ENCODE measurements at places on chromosomes 12 and 14.
A peak's percentile ranks its signal among the peaks of the same experiment; 100 is the strongest.

DNA sequence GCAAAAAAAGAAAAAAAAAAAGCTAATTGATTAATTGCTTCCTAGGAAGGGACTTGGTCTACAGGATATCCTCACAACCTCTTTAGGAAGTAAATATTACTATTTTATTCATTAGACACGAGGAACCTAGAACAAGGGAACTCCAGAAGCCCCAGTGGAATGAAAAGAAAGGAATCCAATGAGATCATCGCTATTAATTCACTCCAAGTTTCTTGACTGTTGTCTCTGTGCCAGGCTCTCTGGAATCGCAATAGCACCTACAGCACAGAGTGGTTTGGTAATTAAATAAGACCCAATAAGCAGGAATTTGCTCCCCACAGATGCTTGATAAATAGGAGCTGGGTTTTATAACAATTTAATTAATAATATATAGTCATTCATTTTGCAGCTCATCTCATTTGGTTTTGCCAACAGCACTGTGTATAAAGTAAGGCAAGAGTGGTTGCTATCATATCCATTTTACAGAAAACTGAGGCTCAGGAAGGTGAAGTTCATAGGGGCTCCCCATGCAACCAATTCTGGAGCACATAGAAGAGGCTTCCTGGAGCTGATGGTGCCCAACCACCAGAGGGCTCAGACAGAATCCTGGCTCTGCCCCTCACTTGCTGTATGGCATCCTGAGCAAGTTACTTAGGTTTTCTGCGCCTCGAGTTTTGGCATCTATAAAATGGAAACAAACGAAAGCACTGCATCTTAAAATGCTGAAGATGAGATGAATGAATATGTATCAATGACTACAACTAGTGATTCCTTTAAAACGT lies 420.2 kb downstream of the MED13L start:
- DNase-seq = no peak

- no peak for DNase-seq
These were observed 127.4 kb upstream of the EGLN3 start for GRCh38 chr14:34078117-34078743.

DNA sequence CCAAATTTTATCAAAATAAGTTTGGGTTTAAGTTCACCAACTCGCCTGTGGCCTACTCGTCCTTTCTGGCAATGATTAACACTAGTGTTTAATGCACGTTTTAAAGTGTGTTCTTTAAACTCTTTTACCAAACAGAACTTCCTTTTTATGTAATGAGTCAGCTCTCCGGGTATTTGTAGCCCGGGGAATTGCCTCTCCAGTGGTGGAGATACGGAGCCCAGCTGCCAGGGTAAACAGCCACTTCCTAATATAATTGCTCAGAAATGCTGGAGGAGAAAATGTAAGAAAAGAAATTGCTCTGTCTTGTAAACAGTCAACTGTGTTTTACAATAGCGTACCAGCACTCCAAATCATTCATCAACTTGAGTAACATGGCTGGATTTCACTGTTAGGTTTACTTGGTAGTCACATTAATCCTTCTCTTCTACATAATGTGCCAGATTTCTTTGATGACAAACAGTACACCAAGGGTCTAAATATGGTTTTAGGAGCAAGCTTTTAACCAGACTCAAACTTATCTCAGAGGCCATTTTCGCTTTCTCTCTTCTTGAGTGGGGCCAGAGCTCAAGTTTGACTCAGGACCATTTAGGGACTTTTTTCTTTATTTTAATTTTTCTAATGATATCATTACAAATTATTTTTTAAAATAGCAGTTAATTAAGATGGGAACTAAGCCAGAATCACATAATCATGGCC lies 101.2 kb upstream of the SLC38A2 start:
- peak; percentile 21 for DNase-seq

GRCh38 chr14:78782551-78782950 lies 612.4 kb downstream of the NRXN3 start:
- no peak for DNase-seq

GRCh38 chr12:95480230-95480629 lies 6.3 kb downstream of the METAP2 start:
- DNase-seq = no peak

DNA sequence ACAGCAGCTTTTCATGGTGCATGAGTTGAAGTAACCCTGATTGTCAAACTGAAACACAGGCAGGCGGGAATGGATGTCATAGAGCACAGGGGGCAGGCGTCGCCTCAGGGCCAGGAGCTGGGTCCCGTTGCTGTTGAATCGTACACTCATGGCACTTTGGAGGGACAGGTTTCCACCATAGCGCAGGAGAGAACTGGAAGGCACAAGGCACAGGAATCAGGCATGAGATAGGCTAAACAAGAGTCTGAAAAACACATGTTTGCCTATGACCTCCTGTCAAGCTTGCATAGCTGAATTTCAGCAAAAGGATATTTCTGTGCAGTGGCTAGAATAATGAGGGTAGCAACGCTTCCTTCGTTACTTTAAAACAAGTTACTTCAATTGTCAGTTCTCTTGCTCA lies 61.2 kb downstream of the DCAF5 start:
- no peak for DNase-seq

DNA sequence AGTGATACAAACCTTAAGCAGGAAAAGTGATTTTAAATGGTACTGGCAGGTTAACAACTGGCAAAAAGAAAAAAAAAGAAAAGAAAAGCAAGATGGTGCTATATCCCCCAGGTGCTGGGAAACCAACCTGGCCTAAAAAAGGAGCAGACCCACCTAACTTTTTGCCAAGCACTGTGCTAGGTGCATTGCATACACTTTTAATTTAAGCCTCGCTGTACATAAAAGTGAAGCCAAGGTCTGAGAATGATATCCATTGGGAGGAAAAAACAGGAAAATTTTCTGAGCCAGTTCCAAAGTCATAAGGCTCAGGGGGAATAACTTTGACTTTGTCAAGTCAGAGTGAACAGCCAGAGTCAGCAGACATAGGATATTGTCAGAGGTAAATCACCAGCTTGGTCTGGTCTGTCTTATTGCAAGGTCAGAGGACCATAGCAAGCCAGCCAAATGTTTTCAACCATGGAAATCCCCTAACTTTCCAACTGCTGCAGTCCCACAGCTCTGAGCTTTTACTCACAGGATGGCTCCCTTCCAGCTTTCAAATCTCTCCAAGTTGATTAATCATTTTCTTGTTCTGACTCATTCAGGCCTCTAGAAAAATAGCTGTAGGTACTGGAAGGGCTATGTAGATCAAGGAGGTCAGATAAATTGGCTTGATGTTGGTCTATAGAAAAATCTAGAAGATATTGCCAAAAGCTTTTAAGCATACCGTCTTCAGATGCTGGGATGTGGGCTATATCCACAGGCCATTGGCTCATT lies 412.9 kb downstream of the RAD51B start:
- peak; percentile 73 for DNase-seq

DNA sequence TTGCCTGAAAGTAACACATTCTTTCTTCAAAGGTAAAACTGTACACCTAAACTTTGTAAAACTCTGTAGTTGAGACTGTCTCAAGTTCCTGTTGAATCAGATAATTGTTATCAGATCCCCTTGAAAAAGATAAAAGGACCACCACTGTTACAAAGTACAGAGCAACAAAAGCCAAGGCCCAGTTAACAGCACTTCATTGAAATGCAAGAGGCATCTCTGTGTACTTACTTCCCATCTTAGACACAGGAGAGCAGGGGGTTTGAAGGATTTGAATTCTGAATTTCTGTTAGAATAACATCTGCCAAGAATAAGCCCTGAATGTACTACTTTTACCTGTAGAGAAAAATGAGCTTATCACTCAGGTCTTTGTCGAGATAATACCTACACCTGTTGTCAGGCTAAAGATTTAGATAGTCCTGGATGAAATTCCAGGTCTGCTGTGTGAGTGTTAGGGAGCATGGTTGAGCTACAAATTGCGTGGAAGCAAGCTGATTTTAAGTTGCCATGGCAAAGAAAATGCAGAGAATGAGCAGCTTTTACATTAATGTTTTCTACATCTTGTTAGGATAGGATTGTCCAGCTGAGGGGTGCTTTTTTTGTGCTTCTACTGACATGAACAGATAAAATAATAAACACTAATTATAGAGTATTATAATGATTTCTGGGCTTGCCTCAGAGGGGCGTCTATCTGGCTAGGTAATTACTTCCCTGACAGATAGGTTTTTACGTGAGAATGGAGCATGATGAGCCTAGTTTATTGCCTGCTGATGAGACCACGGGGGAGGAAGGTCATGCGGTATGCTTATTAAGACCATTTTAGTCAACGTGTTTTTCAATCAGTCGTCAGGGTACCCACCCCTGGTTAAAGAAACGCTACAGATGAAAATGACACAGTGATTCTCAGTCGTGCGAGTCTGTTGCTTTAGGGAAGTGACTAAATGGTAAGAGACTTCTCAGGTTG lies 309.2 kb downstream of the PAWR start:
- no peak for DNase-seq

- DNase-seq = no peak
These were observed 76.6 kb downstream of the EMP1 start for GRCh38 chr12:13273097-13273496.

GRCh38 chr12:46517579-46517962 lies 145.0 kb upstream of the SLC38A2 start:
- DNase-seq = no peak

DNA sequence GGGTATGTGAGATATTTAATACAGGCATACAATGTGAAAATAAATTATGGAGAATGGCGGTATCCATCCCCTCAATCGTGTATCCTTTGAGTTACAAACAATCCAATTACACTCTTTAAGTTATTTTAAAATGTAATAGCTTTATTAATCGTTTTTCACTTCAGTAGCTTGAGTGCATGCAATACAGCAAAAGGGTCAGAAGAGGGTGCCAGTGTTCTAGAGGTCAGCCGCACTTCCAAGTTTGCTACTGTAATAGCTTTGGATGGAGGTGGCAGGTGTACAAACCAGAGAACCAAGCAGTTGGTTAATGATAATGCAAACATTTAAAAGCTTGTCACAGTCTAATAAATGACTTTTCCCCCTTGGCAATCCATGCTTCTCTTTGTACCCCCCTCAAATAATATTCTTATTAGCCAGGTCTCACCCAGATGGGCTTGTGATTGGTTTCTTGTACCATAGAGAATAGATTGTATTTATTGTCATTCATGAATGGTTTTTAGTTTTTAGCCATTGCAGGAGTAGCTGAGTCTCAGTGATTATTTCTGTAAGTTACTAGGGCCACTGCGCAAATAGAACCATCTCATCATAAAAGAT lies 127.0 kb downstream of the ERC1 start:
- DNase-seq = peak; percentile 84

GRCh38 chr14:42200957-42201356 lies 594.3 kb downstream of the LRFN5 start:
- no peak for DNase-seq

GRCh38 chr14:31265701-31266398 lies 58.3 kb upstream of the HECTD1 start:
- DNase-seq = no peak

- no peak for DNase-seq
These were observed 206.8 kb upstream of the BCL2L14 start for GRCh38 chr12:11863988-11864387.

GRCh38 chr12:93634416-93634815 lies 42.8 kb upstream of the CRADD start:
- DNase-seq = no peak

GRCh38 chr14:103995876-103996275 lies 53.5 kb upstream of the RD3L start:
- no peak for DNase-seq

DNA sequence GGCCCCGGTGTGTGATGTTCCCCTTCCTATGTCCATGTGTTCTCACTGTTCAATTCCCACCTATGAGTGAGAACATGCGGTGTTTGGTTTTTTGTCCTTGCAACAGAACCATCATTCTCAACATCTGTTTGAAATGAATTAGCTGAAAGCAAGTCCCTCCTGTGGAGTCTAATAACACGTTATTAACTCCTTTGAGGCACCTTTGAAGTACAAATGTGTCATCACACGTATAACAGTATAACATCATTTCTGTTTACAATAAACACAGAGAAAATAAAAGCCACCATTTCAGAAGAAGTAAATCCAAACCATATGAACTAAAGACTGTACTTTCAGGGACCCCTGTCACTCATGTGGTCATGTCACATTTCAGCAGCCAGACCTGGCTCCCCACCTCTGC lies 198.5 kb downstream of the STXBP6 start:
- no peak for DNase-seq

DNA sequence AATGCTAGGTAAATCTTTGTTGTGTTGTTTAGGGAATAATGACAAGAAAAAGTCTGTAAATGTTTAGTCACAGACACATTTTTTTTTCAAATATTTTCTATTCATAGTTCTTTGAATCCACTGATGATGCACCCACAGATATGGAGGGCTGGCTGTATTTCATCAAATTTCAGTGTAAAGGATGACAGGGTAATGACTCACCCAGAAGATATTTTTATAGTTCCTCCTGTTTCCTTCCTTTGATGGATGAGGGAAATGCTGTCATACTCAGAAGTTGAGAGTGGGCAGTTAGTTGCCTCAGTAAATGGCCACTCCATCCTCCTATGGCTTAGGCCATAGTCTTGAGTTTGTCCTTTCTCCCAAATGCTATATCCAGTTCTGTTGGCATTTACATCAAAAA lies 76.9 kb upstream of the REP15 start:
- peak; percentile 20 for DNase-seq

GRCh38 chr12:121278169-121279070 lies 18.1 kb downstream of the CAMKK2 start:
- no peak for DNase-seq

DNA sequence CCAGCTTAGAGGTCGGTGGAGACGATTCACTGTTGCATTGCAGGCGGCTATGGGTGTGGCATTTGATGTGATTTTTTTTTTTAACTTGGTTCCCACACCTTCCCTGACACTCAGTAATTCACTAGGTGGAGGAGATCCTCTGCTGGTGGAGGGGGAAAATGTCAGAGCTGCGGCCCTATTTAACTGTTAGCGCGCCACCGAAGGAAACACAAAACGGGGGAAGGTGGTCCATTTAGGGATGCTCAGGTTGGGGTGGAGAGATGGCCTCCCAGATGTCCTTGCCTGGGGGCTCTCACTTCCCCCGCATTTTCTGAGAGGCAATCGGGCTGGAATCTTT lies 4.3 kb upstream of the HOXC12 start:
- DNase-seq = no peak

- no peak for DNase-seq
These were observed 45.1 kb upstream of the CPM start for GRCh38 chr12:68977909-68978610.

DNA sequence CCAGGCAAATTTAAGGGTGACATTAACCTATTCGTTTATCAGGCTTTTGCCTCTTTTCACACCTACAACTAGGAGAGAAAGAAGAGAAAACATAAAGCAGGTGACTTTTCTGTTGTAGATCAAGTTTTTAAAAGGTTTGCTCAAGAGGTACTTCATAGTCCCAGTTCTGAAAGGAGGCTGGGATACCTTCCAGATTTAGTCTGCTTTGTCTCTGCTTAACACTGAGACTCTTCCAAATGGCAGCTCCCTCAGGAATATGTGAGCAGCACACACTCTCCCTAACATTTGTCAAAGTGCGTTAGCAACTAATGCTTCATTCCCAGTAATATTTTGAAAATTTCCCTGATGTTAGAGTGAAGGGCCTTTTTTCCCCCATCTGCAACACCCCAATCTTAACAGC lies 133.7 kb upstream of the RASSF8 start:
- DNase-seq = no peak

GRCh38 chr12:64946132-64946829 lies 121.8 kb downstream of the TBC1D30 start:
- DNase-seq = no peak

All from activated naive CD4-positive, alpha-beta T cell treated with anti-CD3 and anti-CD28 coated beads for 36 hours (primary cell).